HAP-1 (cell line): ENCODE measurements at places on chromosomes 7 and 10.

DNA sequence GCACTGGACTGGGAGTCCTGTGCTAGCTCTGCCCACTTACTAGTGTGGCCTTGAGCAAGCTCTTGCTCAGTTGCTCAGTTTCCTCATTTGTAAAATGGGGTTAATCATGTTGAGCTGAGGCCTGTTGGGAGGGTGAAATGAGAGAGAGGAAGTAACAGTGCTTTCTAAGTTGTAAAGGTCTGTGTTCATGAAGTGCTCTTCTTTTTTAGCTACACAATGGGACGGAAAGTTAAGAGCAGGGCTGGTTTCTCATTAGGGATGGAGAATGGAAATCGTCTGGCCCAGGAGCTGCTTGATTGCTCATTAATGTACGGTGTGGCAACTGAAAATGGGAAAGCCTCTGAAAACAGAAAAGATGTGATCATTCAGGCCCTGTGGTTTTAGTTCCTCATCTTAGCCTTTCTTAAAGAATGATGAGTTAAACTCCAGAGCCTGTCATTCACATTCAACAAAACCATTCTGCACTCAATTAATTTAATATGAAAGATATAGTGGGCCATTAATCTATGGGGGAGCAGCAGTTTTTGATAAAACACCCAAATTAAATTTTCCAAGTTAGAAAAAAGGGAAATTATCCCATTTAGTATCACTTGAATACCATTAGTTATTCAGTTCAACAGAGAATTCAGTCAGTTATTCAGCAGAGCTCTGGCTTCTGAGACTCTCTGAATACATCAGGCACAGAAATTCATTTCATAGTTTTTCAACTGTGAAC is 60.5 kb downstream of the SH2D4B start:
- DNase-seq, result no peak

DNA sequence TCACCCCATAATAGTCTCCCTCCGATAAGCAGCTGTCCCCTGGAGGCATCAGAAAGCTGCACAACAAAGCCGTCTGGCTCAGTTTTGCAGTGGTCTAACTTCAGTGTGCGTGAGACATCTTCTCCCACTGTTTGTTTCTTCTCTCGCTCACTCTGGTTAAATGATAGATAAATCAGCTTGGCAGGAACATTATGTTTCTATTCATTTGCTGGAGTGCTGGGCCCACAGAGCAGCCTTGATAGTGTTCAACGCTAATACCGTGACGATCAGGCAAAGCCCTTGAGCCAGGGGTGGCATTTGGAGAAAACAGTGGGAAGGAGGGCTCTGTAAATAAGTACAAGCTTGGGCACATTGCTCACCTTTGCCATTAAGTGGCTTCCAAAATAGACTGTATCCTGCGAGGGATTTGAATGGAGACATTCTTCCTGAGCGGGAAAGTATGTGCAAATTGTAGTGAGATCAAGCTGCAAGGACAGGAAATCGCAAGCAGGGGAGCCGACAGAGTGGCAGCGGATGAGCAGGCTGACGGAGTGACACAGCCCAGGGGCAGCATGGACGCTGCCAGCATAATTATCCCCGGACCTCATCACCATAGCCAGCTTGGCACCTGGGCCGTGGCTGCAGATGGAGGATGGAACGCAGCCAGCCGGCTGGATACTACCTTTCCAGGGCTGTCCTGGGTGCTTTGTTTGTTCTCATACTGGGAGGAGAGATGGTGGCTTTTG is 256.8 kb upstream of the FZD8 start:
- no peak for DNase-seq

- DNase-seq, result no peak
These were observed 103.1 kb upstream of the PCBD1 start for GRCh38 chr10:70991140-70992124.

DNA sequence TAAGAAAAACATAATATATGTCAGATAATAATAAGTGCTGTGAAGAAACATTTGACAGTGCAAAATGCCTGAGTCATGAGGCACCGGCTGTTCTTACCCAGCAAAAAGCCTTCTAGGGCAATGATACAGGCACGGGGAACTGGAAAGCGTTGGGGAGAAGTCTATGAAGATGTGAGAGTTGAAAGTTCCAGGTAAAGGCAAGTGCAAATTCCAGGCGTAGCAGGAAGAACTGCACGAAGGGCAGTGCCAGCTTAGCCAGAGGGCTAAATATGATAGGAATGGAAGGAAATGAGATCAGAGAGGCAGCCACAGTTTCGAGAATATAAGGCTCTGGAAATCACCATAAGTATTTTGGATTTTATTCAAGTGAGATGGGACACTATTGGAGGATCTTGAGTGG is 87.0 kb downstream of the IPMK start:
- no peak for DNase-seq

DNA sequence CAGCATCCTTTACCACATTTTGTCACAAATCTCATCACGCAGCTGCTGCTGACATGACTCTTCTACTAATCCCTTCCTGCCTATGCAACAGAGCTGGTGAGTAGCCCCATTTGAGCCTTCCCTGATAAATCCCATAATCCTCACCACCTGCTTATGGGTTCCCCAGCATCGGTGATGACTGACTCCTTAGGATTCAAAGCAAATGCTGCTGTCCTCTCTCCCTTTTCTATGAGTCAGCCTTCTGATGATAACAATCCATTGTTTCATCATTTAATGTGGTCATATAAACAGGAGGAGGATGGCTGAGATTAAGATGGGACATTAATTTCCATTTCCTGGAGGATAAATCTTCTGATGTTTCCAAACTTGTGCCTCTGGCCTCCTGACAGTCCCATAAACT is 73.4 kb downstream of the SORCS1 start:
- no peak for DNase-seq

DNA sequence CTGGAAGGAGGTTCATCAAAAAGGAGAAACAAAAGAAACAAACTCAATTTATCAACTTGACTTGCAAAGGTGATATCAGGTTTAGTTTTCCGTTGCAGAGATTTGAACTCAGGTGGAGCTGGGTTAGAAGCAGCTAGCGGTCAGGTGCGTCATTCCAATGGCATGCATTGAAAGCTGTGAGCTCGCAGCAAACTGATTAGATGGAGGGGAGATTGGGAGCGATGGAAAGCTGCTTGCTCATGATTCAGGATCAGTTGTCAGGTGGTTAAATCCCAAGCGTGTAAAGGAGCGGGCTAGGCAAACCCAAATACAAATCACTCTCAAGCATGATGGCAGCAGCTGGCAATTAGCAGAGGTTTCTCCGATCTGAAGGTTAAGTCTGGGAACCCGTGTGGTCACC is 49.3 kb upstream of the AFAP1L2 start:
- no peak for DNase-seq

DNA sequence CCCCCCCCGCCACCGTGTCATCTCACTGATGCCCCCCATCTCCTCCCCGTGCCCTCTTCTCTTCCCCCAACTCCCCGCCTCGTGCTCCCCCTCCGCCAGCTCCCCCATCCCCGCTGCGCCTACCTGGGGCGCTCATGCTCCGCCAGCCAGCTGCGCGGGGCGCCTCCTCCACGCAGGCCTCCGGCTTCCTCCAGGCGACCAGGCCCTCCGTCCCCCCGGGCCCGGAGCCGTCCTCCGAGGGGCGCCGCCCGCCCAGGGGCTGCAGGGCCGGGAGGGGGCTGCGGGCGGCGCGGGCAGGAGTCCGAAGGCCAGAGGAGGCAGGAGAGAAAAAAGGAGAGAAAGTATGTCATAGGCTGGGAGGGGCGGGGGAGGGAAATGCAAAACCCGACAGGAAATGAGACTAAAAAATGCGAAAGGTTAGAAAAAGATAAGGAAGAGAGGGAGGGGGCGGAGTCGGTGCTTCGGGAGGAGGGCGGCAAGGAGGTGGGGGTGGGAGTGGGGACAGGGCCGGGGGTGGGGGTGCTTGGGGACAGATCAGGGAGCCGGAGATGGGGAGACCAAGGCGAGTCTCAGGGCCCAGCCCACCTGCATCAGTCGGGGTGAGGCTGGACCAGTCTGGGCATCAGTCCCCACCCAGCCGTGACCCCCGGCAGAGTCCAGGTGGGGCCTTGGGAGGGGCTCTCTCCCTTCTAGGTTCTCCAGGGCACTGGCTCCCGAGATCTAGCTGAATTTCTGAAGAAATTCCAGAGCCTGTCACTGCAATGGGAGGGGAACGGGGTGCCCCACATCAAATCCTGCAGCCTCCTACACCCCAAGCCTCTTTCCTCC is at the start of gene CARD11:
TSS of gene CARD11 (minus strand) at position 324 of the 828 bp plus-strand sequence. CDS start 85,361 bp downstream, outside the sequence.
- DNase-seq, result no peak

DNA sequence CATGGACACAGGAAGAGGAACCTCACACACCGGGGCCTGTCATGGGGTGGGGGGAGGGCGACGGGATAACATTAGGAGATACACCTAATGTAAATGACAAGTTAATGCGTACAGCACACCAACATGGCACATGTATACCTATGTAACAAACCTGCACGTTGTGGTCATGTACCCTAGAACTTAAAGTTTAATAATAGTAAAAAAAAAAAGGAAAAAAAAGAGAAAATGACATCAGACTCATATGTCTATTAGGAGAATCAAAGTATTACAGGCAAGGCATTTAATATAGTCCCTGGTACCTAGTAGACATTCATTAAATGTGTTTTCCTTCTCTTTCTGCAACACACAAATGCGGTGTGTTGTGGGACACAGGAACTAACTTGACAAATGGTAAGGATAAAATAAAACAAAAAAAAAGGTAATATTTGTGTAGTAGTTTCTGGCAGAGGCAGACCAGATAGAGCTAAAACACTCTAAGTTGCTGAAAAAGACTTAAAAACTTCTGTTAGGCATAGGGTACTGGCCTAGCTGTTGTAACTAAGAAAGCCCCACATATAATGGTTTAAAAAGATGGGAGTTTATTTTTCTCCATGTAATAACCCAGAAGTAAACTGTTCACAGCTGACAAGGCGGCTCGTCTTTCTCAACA is 68.8 kb downstream of the NAMPT start:
- no peak for DNase-seq

DNA sequence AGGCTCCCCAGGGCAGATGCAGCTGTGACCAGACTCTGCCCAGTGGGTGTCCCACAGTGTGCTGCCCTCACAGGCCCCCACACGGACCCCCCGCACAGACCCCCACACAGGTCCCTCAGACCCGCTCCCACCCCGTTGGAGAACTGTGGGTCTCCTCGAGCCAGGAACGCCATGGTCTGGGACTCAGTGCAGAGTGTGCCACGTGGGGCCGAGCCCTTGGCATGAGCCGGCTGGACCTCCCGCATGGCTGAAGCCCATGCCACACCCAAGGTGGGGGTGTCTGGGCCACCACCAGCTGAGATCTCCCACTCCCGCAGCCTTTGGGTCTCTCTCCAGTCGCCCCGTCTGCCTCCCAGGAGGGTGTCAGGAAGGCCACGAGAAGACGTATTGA is 34.3 kb downstream of the JAKMIP3 start:
- no peak for DNase-seq

GRCh38 chr7:107946451-107946850 is 55.5 kb downstream of the DLD start:
- no peak for DNase-seq
